ENCODE measurements at places on chromosomes 4 and X.

- DNase-seq: no peak
These were observed 87.6 kb downstream of the ABLIM2 start for GRCh38 chr4:8070736-8071718.

DNA sequence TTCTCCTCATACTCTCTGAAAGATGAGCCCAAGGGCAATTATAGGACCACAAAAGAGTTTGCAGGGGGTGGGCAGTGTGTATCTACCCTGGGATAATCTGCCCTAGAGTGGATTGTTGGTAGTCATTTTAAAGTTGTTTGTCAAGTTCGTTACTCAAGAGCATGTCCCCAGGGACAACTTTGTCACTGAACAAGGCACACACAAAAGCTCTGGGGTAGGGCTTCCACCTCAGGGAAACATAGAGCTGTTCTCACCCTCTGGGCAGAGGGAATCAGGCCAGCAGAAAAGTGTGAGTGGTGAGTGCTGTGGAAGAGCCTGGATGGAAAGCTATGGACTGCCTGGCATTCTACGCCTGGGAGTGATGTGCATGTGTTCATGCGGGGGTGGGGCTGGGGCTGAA is 23.3 kb upstream of the LEF1 start:
- no peak for DNase-seq

DNA sequence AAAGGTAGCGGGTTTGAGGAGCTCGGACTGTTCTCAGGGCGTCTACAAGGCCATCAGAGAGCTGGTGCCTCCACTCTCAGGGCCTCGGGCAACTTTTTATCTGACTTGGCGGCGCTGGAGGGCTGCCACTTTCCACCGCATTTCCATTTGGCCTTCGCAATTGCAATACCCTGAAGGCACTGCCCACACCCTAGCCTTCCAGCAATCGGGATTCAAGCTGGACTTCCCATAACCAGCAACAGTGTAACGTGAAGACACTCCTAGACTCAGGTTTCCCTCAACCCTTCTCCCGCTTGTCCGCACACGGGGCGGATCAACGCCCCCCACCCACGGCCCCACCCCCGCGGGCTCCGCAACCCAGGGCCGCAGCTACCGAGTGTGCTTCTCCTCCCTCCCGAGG is 50.2 kb upstream of the BCOR start:
- no peak for DNase-seq

DNA sequence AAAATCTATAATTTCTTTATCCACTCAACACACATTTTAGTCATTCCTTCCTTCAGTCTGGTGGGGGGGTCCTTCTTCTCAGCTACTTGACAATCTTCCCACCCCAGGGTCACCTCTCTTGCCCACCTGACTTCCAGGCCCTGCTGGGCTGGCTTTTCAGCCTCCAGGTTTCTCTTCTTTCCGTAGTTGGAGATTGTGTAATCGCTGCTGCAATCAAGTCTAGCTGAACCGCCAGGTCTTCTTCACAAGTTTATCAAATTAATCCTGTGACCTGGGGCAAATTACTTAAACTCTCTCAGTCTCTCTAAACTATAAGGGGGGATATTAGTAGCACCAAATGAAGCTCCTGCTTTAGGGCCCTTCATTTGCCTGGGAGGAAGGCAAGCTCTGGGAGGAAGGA is 102.9 kb upstream of the TNIP3 start:
- no peak for DNase-seq
